ENCODE measurements at places on chromosomes 3 and 15. TPM values are rescaled to one million over a fixed set of nuclear protein-coding genes. Genes with fewer than 3 reads are reported as not detected.

DNA sequence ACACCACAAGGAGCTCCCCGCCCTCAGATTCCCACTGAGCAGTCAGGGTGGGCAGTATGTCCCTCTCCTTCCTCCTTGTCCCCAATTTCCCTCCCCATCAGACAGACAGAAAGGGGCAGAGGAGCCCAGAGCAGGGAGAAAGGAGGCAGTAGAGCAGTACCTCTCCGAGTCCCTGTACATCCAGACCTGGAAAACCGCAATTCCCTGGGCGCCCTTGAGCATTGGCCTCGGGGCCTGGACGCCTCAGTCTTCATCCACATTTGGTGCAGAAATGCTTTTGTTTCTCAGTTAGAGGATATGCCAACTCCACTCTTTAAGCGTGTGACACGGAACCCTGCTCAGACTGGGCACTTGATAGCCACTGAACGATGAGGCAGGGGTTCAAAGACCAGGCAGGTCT, 5.9 kb downstream of the ISG20 start:
- no peak for DNase-seq

- no peak for DNase-seq
These were observed 397.8 kb downstream of the IGSF11 start for GRCh38 chr3:118636841-118637240.

GRCh38 chr3:9970020-9970652, 16.5 kb downstream of the EMC3 start:
- DNase-seq = no peak

GRCh38 chr3:30511524-30512251, 94.7 kb upstream of the TGFBR2 start:
- no peak for DNase-seq

- no peak for DNase-seq
These were observed 73.4 kb downstream of the SERPINI1 start for GRCh38 chr3:167808910-167809309.

ERICH6 gene
- not detected for total RNA-seq

CLSTN2 gene
- 5.3 TPM for total RNA-seq
